ENCODE measurements at places on chromosomes 1 and 21. TPM values are rescaled to one million over a fixed set of nuclear protein-coding genes. Genes with fewer than 3 reads are reported as not detected.

DNA sequence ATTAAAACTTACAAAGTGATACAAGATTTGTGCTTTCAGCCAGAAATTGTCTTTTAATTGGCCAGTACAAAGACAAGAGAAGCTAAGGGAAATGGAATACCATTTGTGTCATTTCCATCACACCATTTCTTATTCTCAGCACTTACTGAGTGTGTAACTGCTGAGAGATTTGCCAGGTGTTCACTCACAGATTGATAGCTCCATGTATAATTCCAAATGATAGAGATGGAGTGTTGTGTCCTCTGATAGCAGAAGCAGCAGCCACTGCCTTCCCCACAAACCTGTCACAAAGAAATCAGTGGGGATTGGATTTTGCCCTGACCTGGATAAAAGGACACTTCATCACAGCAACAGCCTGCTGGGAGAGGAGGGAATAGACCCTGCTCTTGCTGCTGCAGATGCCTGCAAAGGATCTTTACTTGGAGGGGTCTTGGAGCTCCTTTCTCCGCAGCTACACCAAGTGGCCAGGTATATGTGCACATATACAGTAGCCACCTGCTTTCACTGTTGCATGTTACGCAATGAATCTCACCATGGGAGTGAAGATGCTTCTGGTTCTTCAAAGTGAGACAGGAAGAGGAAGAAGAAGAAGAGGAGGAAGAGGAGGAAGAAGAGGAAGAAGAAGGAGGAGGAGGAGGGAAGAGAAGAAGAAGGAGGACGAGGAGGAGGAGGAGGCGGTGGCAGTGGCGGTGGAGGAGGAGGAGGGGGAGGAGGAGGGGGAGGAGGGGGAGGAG is 78.7 kb upstream of the KCNJ15 start:
- no peaks in the 10 kb centered on the region for H3K27me3 ChIP-seq
- H3K4me3 ChIP-seq = no peak overlapping the region
- H3K4me1 ChIP-seq = no peaks in the 10 kb centered on the region
- no peaks in the 10 kb centered on the region for H3K36me3 ChIP-seq

GRCh38 chr1:69527273-69527672 is 40.4 kb upstream of the LRRC7 start:
- H3K4me1 ChIP-seq = no peaks in the 10 kb centered on the region
- H3K4me3 ChIP-seq = no peak overlapping the region
- H3K27me3 ChIP-seq = no peaks in the 10 kb centered on the region
- H3K36me3 ChIP-seq = no peaks in the 10 kb centered on the region
- no peak for DNase-seq

The OVAAL gene
- not detected for total RNA-seq

- no peaks in the 10 kb centered on the region for H3K27me3 ChIP-seq
- H3K4me1 ChIP-seq = no peaks in the 10 kb centered on the region
- no peak overlapping the region for H3K4me3 ChIP-seq
- no peak overlapping the region for H3K27ac ChIP-seq
- no peaks in the 10 kb centered on the region for H3K36me3 ChIP-seq
- DNase-seq = no peak
These were observed 31.4 kb upstream of the BECN2 start for GRCh38 chr1:241926141-241926540.

DNA sequence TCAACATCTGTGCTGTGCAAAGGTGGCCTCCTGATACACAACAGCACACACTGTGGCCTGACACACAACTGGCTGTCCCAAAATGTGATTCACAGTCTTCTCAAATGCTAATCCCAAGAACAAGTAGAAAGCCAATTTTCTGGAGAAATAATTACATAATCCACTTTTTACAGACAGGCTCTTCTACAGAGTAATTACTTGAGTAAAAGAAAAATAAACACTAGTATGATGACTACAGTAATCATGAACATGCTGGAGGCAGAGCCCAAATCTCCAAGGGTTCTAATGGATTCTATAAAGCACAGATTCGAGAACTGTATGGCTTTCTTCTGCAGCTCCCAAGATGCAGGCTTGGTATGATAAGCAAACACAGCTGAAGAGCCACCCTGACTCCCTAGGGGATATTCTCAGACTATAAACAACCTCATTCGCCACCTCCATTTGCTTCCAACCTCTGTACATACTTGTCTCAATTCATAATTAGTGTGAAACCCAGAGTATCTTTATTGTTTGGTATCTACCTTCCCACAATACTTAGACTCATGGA is 81.9 kb downstream of the SIPA1L2 start:
- no peak overlapping the region for H3K27ac ChIP-seq
- H3K4me1 ChIP-seq = no peaks in the 10 kb centered on the region
- H3K4me3 ChIP-seq = no peak overlapping the region
- H3K36me3 ChIP-seq = no peaks in the 10 kb centered on the region
- DNase-seq = no peak
- no peaks in the 10 kb centered on the region for H3K27me3 ChIP-seq

DNA sequence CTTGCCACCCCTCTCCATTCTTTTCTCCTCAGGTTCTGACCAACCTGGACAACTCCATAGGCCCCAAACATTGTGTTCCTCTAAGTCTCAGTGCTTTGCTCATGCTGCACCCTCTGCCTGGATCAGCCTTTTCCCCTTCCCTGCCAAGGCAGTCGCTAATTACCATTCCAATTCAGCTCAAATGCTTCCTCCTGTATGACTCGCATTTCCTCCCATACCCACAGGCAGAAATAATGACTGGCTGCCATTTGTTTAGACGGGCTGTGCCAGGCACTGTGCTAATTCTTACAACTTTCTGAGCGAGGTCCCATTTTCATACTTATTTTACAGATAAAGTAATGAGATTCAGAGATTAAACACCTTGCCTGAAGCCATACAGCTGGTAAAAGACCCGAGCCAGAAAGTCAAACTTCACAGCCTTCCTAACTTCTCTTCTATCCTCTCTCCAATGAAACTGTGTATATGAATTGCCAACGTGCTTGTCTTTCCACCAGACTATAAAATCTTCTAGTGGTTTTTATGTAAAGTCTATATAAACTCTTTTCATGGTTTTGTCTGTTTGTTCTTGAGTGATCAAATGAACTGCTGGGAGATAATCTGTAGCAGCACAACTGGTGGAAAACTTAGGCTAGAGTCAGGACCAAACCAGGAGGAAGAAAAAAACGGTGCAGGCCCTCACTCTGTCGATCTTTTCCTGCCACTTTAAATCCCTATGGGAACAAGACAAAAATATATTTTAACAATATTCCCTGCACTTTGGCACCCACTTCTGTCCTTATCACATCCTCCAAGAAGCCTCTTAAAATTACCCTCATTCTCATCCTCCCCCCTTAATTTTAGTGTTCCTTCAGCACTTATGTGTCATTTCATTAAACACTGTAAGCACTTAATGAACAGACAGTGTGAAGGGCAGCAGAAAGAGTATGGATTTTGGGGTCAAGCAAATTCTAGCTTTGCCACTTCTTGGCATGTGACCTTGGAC is 33.7 kb downstream of the RAB3B start:
- H3K27me3 ChIP-seq = no peaks in the 10 kb centered on the region
- no peaks in the 10 kb centered on the region for H3K36me3 ChIP-seq
- DNase-seq = no peak
- no peak overlapping the region for H3K27ac ChIP-seq

Data from liver (tissue), 10 donors.